Tibial nerve (tissue), 4 donors: ENCODE measurements at places on chromosomes 2 and 18. TPM values are rescaled to one million over a fixed set of nuclear protein-coding genes. Genes with fewer than 3 reads are reported as not detected.

DNA sequence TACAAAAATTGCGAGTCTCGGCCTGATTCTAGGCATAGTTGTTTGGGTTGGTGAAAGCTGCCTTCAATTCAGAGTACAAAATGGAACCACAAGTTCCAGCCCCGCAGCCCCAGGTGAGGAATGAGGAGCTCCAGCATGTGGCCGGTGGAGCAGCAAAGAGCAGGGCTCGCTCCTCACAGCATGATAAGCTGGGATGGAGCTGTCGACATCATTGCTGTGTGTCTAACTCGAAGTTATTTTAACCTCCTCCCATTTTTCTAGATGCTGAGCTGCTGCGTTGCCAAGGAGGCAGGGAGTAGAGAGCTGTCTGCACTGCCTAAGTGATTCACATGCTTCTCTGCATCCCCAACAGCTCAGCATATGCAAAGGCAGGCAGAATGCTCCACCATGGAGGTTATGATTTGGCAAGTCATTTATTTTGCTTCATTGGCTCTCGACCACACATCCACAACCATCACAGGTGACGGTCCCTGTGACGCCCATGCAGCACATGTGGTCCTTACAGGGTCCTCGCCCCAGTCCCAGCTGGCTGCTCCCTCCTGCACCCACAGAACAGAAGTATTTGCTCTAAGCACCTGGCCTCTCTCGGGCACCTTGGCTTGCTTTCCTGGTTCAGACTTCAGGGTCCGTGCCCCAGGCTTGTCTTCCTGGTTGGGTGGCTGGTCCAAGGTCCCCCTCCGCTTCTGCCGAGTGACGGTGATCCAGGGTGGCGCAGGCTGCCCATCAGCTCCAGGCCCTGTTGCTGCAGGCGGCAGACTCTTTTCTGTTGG, 66.0 kb upstream of the MGAT4A start:
- no peak overlapping the region for H3K27ac ChIP-seq
- H3K27me3 ChIP-seq, result no peaks in the 10 kb centered on the region
- DNase-seq, result no peak
- H3K36me3 ChIP-seq, result no peaks in the 10 kb centered on the region

- H3K4me3 ChIP-seq, result no peak overlapping the region
- DNase-seq, result no peak
- H3K4me1 ChIP-seq, result no peaks in the 10 kb centered on the region
Observed at GRCh38 chr2:230472621-230473018, 56.6 kb downstream of the SP100 start.

DNA sequence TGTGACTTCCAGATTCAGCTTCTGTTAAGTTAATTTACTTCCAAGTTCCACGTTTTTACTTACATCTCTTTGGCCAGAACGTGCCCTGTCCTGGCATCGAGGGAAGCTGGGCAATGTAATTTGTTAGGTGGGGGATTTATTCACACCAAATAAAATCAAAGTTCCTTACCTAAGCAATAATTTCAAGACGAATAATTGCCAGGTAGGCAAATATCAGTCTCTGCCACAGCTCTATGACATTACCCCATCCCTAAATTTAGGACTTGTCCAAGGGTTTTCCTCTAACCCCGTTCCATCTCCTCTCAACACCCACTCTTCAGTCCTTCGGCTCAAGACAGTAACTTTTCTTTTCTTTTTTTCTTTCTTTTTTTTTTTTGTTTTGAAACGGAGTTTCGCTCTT, 38.3 kb upstream of the LAMA1 start:
- H3K4me3 ChIP-seq, result no peak overlapping the region
- H3K27ac ChIP-seq, result no peak overlapping the region
- H3K36me3 ChIP-seq, result no peaks in the 10 kb centered on the region

DNA sequence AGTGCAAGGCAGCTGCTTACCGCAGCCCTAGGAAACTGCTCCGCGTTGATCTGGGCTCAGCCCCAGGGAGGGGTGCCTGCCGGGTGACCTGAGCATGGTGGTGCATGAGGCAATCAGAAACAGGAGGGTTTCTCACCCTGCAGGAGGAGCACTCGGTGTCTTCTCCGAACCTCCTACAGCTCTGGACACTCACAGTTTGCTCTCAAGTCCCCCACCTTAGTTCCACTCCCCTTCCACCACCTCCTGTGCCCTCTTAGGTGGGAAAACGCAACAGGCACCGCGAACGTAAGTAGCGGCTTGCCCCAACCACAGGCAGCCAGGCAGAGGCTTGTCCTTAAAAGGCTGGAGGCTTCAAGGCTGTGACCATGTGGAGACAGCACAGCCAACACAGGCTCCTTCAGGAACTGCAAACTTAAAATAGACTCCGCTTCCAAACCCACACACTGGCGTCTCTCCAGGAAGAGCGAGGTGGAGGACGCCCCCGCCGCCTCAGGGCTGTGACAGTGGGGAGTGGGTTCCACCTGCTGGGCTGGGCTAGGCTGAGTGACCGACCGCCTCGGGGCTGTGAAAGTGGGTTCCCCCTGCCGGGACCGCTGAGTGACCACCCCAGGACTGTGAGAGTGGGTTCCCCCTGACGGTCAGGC, 71.6 kb downstream of the NDUFA10 start:
- H3K36me3 ChIP-seq, result peaks cover 52% of the 10 kb centered on the region
- H3K27me3 ChIP-seq, result no peaks in the 10 kb centered on the region
- no peak overlapping the region for H3K4me3 ChIP-seq
- no peak for DNase-seq

- H3K27ac ChIP-seq, result no peak overlapping the region
- DNase-seq, result no peak
- H3K36me3 ChIP-seq, result no peaks in the 10 kb centered on the region
- peaks cover 9% of the 10 kb centered on the region for H3K4me1 ChIP-seq
- H3K27me3 ChIP-seq, result no peaks in the 10 kb centered on the region
- H3K4me3 ChIP-seq, result no peak overlapping the region
Observed at GRCh38 chr2:33529771-33530481, 53.5 kb downstream of the RASGRP3 start.

Gene DES
- 20.8 TPM for total RNA-seq

Gene TTLL4
- 28.9 TPM for total RNA-seq

- H3K4me3 ChIP-seq, result no peak overlapping the region
- no peak for DNase-seq
- H3K27ac ChIP-seq, result no peak overlapping the region
- H3K4me1 ChIP-seq, result no peaks in the 10 kb centered on the region
- no peaks in the 10 kb centered on the region for H3K27me3 ChIP-seq
Observed at GRCh38 chr2:22944143-22944542, 440.8 kb upstream of the KLHL29 start.

- no peaks in the 10 kb centered on the region for H3K27me3 ChIP-seq
- no peaks in the 10 kb centered on the region for H3K4me1 ChIP-seq
Observed at GRCh38 chr2:227325839-227326195, 766 bp downstream of the MFF start.

GRCh38 chr2:71669628-71670429, 216.5 kb downstream of the DYSF start:
- H3K27ac ChIP-seq, result no peak overlapping the region
- H3K27me3 ChIP-seq, result no peaks in the 10 kb centered on the region
- H3K36me3 ChIP-seq, result no peaks in the 10 kb centered on the region
- no peak for DNase-seq
- no peaks in the 10 kb centered on the region for H3K4me1 ChIP-seq

GRCh38 chr2:37842732-37843440, 82.2 kb upstream of the RMDN2 start:
- H3K36me3 ChIP-seq, result no peaks in the 10 kb centered on the region
- no peak for DNase-seq
- no peaks in the 10 kb centered on the region for H3K27me3 ChIP-seq
- H3K4me3 ChIP-seq, result no peak overlapping the region
- no peak overlapping the region for H3K27ac ChIP-seq
- H3K4me1 ChIP-seq, result no peaks in the 10 kb centered on the region

Gene HOXD4
- total RNA-seq, result 3.8 TPM

GRCh38 chr18:71665131-71665530, 879.0 kb downstream of the CBLN2 start:
- H3K4me1 ChIP-seq, result no peaks in the 10 kb centered on the region
- no peak for DNase-seq
- no peak overlapping the region for H3K27ac ChIP-seq

Gene LRP1B
- total RNA-seq, result 3.3 TPM

- H3K27ac ChIP-seq, result no peak overlapping the region
- no peaks in the 10 kb centered on the region for H3K4me1 ChIP-seq
- no peaks in the 10 kb centered on the region for H3K27me3 ChIP-seq
- no peaks in the 10 kb centered on the region for H3K36me3 ChIP-seq
- no peak for DNase-seq
Observed at GRCh38 chr2:134310107-134311079, 56.5 kb downstream of the MGAT5 start.

DNA sequence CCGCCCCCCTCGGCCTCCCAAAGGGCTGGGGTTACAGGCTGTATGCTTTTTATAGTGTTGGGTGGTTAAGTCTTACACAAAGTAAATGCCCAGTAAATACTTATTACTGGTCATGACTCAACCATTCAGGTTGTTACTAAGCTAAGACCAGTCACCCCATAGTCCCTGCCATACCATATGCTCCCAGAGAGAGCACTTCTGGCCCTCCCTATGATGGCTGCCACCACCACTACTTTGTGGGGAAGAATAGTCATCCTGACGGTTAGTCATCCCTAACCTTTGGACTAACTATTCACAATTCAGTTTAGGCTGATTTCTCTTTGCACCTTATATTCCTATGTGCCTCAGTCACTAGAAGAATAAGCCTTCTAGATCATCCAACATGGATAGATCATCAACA, 42.0 kb upstream of the MSH2 start:
- H3K4me1 ChIP-seq, result no peaks in the 10 kb centered on the region
- no peaks in the 10 kb centered on the region for H3K27me3 ChIP-seq
- no peak for DNase-seq
- H3K4me3 ChIP-seq, result no peak overlapping the region
- H3K27ac ChIP-seq, result no peak overlapping the region

- no peak overlapping the region for H3K4me3 ChIP-seq
- peaks cover 18% of the 10 kb centered on the region for H3K36me3 ChIP-seq
- H3K27ac ChIP-seq, result no peak overlapping the region
- H3K4me1 ChIP-seq, result no peaks in the 10 kb centered on the region
- H3K27me3 ChIP-seq, result no peaks in the 10 kb centered on the region
Observed at GRCh38 chr18:62106271-62106670, 80.6 kb downstream of the PIGN start.

GRCh38 chr2:88042476-88042875, 13.1 kb downstream of the KRCC1 start:
- H3K27ac ChIP-seq, result no peak overlapping the region
- H3K4me3 ChIP-seq, result no peak overlapping the region
- H3K4me1 ChIP-seq, result no peaks in the 10 kb centered on the region
- no peaks in the 10 kb centered on the region for H3K27me3 ChIP-seq
- peaks cover 9% of the 10 kb centered on the region for H3K36me3 ChIP-seq

GRCh38 chr2:85470850-85471800, 52.6 kb downstream of the SH2D6 start:
- H3K4me1 ChIP-seq, result no peaks in the 10 kb centered on the region
- H3K27me3 ChIP-seq, result no peaks in the 10 kb centered on the region
- no peak overlapping the region for H3K4me3 ChIP-seq
- no peaks in the 10 kb centered on the region for H3K36me3 ChIP-seq

Gene TUBA3E
- not detected for total RNA-seq

Gene IL36RN
- total RNA-seq, result not detected

- DNase-seq, result peak; percentile 30
- no peak overlapping the region for H3K27ac ChIP-seq
- H3K27me3 ChIP-seq, result no peaks in the 10 kb centered on the region
- no peaks in the 10 kb centered on the region for H3K4me1 ChIP-seq
Observed at GRCh38 chr2:121519732-121520640, 10.7 kb upstream of the RNU4ATAC start.

GRCh38 chr2:88471083-88471942, 18.8 kb upstream of the FOXI3 start:
- DNase-seq, result no peak
- H3K27ac ChIP-seq, result no peak overlapping the region
- no peaks in the 10 kb centered on the region for H3K27me3 ChIP-seq
- no peaks in the 10 kb centered on the region for H3K36me3 ChIP-seq

- no peaks in the 10 kb centered on the region for H3K4me1 ChIP-seq
- no peaks in the 10 kb centered on the region for H3K27me3 ChIP-seq
- no peak for DNase-seq
- no peak overlapping the region for H3K4me3 ChIP-seq
- no peak overlapping the region for H3K27ac ChIP-seq
Observed at GRCh38 chr18:79552140-79552631, 127.4 kb upstream of the CTDP1 start.

- no peaks in the 10 kb centered on the region for H3K27me3 ChIP-seq
- DNase-seq, result no peak
- no peaks in the 10 kb centered on the region for H3K36me3 ChIP-seq
- no peak overlapping the region for H3K4me3 ChIP-seq
- no peaks in the 10 kb centered on the region for H3K4me1 ChIP-seq
Observed at GRCh38 chr2:66253066-66253465, 181.9 kb upstream of the MEIS1 start.

DNA sequence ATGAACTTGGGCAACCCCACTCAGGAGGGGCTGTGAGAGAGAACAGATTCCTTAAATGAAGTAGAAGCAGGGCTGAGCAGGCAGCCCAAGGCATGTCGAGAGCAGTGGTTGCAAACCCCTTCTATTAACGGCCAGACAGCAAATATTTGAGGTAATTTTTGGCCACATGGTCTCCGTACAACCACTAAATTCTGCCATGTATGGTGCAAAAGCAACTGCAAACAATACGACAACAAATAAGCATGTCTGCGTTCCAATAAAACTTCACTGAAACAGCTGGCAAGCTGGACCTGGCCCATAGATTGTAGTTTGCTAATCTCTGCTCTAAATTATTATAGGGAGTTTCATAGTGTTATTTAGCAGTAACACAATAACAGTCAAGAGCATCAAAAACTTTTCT, 217.0 kb upstream of the ZNF521 start:
- H3K4me3 ChIP-seq, result no peak overlapping the region
- no peak for DNase-seq
- no peaks in the 10 kb centered on the region for H3K27me3 ChIP-seq
- H3K4me1 ChIP-seq, result no peaks in the 10 kb centered on the region
- H3K36me3 ChIP-seq, result no peaks in the 10 kb centered on the region

Gene TANC1
- 64.9 TPM for total RNA-seq

DNA sequence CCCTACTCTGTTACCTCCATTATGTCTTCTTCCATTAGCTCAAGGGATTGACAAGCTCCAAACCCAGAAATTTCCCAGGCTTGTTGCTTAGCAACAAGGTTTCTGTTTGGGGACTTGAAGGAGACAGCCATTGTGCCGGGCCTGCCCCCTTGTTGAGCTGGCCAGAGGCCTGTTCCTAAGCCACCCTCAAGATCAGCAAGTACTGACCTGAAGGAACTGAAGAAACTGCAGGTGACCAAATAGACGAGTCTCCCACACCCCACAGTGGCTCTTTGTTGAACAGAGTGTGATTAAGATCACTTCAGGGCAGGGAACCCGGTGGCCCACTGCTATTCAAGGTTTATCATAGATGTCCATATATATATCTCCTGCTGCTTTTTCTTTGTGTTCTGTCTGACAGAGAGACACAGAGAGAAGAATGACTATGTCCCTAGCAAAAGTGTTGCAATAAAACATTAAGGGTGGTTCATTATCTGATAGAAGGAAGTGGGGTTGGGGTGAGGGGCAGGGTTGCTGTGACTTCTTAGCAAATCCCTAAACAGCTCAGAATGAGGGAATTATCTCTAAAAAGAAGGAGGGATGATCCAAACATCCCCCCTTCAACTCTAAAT, 69.2 kb downstream of the RNF144A start:
- H3K4me1 ChIP-seq, result peaks cover 20% of the 10 kb centered on the region
- DNase-seq, result no peak
- no peaks in the 10 kb centered on the region for H3K36me3 ChIP-seq
- no peak overlapping the region for H3K4me3 ChIP-seq
- peak overlapping the region; percentile 56 for H3K27ac ChIP-seq
- no peaks in the 10 kb centered on the region for H3K27me3 ChIP-seq

Gene METAP1D
- 15.3 TPM for total RNA-seq
